Stimulated activated CD4-positive, alpha-beta T cell treated with anti-CD3 and anti-CD28 coated beads, Interleukin-15, amount 100 ng/mL, for 1 hour (primary cell): ENCODE measurements at places on chromosomes 2 and 18.

GRCh38 chr2:172460780-172461201, 33.4 kb downstream of the ITGA6 start:
- DNase-seq = no peak

GRCh38 chr2:17101596-17101995, 416.6 kb downstream of the RAD51AP2 start:
- no peak for DNase-seq

- DNase-seq = no peak
Measured at GRCh38 chr18:37464257-37464656, 101.3 kb downstream of the CELF4 start.

- DNase-seq = no peak
Measured at GRCh38 chr18:54069729-54070128, 154.7 kb downstream of the MBD2 start.

DNA sequence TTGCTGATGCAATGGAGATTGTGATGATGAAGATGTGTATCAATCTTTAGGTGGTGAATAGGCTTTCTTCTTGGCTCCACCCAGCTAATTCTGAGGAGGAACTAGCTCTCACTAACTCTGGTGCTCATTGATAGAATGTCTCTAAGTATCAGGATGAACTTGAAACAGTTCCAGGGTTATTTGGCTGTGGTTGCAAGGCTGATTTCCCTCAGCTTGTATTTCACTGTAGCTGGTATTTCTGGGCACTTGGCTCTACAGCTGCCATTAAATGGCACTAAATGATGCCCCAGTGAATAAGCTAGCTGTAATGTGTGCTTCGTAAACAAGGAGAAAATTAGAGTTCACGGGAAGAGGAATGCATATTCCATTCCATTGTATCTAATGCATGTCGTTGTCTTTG, 241.2 kb downstream of the RPIA start:
- DNase-seq = no peak

DNA sequence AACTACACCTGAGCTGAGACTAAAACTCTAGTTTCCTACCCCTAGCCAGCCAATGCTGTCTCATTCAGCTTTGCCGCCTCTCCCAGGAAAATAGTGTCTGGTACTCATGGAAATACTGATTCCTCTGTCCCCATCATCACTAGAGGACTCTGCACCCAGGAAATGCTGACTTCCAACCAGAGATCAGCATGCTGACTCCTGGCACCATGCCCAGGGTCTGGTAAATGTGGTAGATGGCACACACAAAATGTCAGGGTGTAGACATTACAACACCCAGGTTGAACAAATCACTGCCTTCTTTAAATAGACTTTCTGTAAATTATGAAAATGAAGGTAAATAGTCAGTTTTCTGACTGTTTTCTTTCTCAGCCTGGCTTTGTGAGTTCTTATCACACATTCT, 307.3 kb upstream of the CHAC2 start:
- DNase-seq = no peak

- no peak for DNase-seq
Measured at GRCh38 chr2:86617153-86617552, 6.5 kb downstream of the RNF103 start.

GRCh38 chr2:45869165-45869501, 217.7 kb downstream of the PRKCE start:
- no peak for DNase-seq

DNA sequence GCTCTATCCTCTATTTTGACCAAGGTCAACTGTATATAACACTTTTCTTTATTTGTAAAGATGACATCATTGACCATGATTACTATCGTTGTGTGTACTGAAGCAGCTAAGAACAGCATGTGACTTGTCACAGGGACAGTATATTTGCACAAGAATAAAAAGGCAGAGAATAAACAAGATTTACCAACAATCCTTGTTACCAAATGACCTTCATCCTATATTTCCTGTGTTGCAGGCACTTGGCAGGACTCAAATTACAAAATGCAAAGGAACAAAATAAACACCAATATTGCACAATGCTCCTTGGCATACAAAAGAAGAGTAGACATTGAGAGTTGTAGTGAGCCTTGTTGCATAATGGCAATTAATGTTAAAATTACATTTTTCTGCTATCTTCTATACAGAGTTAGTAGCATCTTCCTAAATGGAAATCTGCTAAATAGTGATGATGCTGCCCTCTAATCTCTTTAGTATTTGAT, 61.8 kb downstream of the RFTN2 start:
- no peak for DNase-seq

GRCh38 chr2:75375646-75376582, 176.6 kb upstream of the TACR1 start:
- DNase-seq = no peak

- no peak for DNase-seq
Measured at GRCh38 chr2:105297216-105297615, 32.3 kb downstream of the TGFBRAP1 start.

DNA sequence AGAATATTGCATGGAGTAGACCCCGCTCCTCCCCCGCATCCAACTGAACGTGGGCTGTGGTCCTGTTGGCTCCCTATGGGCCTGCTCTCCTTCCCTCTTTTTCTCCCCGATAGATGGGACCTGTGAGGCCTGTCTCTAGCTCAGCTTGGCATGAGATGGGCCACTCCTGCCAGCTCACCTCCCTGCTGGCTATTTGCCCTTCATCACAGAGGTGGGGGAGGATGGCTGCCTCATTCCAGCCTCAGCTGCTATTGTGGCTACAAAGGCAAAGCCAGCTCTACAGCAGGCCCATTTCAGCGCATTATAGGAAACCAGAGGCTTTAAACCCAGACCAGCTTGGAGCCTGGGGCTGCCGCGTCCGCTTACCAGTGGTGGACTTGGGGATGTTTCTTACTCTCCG, 313.9 kb downstream of the GBX2 start:
- no peak for DNase-seq

GRCh38 chr2:127034051-127034450, 72.9 kb downstream of the BIN1 start:
- DNase-seq = no peak

DNA sequence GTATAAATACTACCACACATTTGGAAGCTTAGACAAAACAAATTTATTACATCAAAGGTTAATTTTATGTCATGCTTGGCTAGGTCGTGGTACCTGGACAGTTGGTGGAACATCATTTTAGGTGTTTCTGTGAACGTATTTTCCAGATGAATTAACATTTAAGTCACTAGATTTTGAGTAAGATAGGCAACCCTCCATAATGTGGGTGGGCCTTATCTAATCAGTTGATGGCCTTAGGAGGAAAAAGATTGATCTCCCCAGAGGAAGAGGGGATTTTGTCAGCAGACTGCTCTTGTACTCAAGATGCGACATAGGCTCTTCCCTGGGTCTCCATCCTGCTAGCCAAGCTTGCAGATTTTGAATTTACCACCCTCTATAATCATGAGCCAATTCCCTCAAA, 85.0 kb downstream of the RPRM start:
- DNase-seq = no peak

GRCh38 chr2:234309431-234309830, 187.4 kb downstream of the ARL4C start:
- no peak for DNase-seq

GRCh38 chr2:20470211-20470610, 23.3 kb downstream of the RHOB start:
- DNase-seq = no peak
